ENCODE measurements at places on chromosomes 7 and 10.

GRCh38 chr7:1046722-1047679 lies 2.7 kb downstream of the GPR146 start:
- peak; percentile 43 for DNase-seq

GRCh38 chr7:66679633-66680244 lies 51.1 kb downstream of the KCTD7 start:
- DNase-seq: no peak

DNA sequence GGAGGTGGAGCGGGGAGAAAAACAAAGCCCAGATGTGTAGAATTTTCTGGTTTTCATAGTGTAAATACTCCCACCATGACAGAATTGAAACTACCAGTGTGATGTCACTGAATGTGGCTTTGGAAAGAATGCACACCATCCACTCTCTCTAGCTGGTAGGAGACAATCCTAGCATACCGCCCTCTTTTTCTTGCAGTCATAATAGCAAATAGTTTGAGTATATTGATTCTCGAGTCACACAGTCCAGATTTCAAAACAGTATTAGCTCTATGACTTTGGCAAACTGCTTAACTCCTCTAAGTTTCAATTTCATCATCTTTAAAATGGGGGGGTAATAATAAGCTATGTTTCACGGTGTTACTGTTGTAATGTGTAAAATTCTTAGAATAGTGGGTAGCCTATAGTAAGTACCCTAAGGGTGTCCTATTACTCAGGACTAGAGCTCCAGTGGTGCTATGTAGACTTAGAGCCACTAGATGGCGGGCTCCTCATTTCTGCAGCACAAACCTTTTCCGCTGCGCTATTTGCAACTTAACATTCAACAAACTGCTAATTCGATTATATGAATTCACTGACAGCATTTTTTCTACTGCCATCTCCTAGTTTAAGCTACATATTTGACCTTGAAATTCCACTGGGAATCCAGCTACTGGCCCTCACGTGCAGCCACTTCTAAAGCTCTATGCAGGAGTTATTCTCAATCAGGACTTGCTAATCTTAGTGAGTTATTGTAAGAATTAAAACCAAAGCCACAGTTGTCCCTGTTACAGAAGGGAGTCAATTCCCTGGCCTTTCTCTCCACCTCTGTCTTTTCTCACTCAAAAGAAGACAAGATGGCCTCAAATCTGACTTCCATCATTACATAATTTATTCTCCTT lies 18.7 kb downstream of the TAS2R40 start:
- peak; percentile 67 for DNase-seq

DNA sequence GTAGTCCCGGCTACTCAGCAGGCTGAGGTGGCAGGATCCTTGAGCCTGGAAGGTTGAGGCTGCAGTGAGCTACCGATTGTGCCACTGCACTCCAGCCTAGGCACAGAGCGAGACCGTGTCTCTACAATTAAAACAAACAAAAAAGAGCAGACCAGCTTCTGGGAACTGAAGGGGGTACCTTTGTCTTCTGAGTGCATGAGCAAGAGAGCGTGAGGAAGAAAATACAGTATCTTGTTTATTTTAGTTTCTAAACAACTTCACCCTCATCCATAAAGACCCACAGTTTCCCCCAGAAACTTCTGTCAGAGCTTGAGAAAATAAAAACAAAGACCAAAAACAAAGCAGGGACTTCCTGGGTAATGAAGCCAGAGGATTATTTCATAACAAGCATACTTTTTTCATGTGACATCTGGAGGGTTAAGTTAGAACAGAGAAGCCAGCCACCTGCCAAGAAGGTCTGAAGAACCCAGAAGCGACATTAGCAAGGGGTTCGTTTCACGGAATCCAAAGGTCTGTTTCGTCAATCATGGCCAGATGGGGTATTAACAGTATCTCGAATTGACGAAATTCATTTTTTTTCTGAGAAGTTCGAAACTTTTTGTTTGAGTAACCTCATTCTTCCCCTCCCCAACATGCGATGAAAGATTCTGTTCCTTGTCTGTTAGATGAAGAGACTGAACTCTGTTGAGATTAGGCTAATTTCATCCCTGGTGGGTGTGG lies 10.2 kb upstream of the IL2RA start:
- no peak for DNase-seq

DNA sequence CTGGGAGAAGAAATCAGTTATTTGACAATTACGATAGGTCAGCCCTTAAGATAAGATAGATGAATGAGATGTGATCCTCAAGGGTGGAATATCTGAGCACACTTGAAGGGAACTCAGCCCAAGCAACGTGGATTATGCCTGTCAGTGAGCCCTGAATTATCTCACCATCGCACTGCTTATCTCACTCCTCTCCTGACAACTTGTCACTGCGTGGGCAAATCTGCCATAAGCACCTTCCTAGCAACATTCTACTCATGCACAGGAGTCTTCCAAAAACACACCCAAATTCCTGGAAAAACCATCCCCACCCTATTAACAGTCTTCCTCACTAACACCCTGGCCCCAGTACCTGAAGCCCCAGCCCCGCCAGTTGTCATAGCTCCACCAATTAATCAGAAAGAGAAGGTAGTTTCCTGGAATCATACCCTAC lies 46.5 kb upstream of the IL6 start:
- no peak for DNase-seq

DNA sequence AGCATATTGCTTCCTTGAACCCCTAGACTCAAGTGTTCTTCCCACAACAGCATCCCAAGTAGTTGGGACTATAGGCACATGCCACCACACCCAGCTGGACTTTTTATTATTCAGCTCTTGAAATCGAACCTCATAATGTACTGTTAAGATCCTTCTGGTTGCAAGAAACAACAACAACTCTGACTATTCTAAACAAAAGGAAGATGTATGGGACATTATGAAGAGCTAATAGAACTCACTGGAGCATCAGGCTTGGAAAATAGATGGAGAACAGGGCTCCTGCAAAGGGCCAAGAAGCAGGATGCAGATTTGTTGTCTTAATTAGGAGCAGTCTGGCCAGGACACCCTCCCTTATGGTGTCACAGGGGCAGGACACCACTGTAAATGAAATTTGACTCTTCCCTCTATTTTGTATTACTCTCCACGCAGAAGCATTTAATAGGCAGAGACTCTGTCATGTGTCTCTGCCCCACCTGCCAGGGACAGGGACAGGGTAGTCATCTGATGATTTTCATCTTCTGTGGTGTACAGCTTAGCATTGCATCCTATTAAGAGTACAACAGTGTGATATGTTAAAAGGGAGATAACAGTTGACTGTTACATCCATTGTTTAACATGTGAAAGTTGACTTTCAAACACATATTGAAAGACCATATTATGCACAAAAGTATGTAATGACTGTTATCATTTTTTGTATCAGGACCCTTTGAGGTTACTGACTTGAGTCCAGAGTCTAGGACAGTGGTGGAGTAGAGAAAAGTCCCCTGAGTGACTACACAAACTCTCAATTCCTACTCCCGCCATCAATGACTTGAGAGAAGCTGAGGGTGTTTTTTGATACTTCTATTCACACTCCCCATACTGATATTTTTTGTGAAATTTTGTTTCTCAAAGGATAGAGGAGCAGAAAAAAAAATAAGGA lies 157.3 kb downstream of the LRRC4 start:
- DNase-seq: no peak

DNA sequence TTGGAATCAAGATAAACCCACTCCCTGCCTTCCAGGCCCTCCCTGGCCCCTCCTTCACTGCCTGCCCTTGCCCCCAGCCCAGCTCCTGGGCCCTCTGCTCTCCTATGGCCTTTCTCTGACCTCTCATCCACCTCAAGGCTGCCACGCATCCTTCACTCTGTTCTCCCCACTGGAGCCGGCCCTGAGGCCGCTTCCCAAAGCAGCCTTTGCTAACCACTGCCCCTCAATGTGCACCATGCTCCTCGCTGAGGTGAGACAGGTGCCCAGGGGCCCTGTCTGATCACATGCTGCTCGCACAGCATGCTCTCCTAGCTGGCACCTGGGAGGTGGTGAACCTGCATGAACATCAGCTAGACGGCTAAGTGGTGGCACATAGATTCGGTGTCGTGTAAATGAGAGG lies 138.5 kb upstream of the RET start:
- DNase-seq: no peak

GRCh38 chr7:151937286-151937685 lies 19.0 kb upstream of the GALNTL5 start:
- no peak for DNase-seq

DNA sequence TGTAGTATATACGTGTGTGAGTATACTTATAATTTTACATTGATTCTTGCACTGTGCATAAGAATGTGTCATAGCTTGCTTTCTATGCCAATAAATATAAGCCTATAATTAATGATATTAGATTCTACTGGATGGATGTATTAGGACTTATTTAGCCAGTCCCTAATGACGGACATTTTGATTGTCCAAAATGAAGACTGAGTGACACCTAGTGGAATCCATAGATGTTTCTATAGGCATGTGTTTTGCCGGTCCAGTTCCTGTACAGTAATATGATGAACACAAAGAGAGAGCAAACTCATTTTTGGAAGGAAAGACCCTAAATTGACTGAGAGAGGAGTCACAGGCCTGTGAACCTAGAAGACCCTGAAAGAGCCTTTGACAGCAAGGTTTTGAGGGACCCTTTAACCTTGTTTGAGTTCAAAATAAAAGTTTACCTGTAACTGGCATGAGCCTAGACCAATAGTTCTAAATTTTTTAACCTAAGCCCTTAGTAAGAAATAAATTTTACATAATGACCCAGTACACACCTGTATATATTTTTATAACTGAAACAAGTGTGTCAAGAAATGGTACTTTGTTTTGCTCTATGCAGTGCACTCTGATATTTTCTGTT lies 42.4 kb upstream of the AGBL3 start:
- no peak for DNase-seq

DNA sequence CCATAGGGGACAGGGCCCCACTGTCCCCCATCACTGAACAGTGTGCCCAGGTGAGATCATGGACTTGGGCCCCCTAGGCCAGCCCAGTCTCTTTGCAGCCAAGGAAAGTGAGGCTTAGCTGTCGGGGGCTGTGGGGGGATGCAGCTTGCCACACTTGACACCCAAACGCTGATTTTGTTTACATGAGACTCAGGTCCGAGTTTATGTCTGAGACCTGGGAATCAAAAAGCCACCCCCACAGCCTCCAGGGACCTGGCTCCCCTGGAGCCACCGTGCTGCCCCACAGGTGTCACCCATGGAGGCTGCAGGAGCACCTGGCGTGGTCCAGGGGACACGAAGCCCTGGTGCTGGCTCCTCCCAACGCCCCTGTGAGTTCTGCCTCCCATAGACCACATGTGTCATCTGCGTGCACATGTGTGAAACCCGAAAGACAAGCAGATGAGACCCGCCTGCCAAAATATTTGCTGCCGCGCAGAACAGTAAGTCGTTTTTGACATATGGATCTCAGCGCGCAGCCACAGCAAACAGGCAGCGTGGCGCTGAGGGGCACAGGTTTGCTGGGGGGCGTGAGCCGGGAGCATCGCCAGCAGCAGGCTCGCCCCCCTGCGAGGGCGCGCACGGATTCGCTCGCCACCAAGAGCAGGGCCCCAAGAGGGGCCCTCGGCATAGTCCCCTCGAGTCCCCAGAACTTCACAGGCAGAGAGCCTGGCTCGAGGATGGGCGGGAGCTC lies 112.3 kb downstream of the LHPP start:
- no peak for DNase-seq

GRCh38 chr7:56115852-56116538 lies at the start of gene NUPR2:
Gene NUPR2, minus strand, starts transcription at chr7:56116417. Its CDS starts 103 bp downstream, at chr7:56116314.
- no peak for DNase-seq

GRCh38 chr10:32329061-32329460 lies 17.9 kb downstream of the EPC1 start:
- DNase-seq: no peak

DNA sequence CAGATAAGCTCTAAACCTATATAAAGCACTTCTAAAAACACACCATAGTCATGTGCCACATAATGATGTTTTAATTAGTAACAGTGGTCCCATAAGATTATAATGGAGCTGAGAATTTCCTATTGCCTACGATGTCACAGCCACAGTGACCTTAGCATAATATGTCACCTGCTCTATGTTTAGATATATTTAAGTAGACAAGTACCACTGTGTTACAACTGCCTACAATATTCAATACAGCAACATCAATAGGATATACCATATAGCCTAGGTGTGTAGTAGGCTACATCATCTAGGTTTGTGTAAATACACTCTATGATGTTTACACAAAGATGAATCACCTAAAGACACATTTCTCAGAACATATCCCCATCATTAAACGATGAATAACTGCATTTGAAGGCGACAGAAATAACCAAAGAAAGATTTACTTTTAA lies 24.5 kb downstream of the GPR22 start:
- DNase-seq: no peak

- no peak for DNase-seq
Measured at GRCh38 chr7:134504660-134505164, 22.7 kb upstream of the AKR1B10 start.

DNA sequence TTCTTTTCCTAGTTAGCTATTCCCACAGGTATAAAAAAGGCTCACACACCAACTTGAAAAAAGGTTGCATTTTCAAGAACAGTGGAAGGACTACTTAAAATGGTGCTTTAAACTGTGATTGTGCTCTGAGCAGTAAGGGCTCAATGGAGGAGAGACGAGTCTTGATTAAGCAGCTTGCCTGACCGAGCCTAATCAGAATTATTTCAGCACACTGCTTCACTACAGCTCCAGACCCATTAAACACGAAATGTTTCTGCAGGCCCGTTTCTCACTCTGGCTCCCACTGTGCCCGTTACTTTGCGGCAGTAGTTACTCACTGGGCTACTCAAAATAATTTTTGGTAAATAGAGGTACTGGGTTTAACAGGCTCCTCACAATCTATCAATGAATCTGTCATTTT lies 126.0 kb downstream of the NRCAM start:
- no peak for DNase-seq

GRCh38 chr10:101216207-101217043 lies 12.8 kb downstream of the LBX1 start:
- DNase-seq: no peak

GRCh38 chr10:588246-589165 lies 101.0 kb downstream of the DIP2C start:
- DNase-seq: no peak

DNA sequence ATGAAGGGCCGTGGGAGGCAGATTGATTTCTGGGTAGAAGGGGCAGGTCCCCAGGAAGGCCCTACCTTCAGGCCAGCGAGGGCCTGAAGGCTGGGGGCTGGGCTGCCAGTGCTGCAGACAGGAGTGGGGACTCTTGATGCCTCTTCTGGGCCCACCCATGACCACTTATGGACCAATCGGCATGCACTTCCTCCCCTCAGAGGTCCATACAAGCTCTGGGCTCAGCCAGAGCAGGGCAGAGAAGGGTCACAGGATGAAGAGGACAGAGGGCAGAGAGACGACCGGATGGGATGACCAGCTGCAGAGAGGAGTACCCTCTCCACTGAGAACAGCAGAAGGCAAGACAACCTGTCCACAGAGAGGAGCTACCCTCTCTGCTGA lies 120.1 kb downstream of the DYNC2I1 start:
- DNase-seq: no peak

GRCh38 chr7:76354981-76355730 lies 3.6 kb downstream of the YWHAG start:
- DNase-seq: no peak
